ENCODE measurements at places on chromosomes 6 and 20.

DNA sequence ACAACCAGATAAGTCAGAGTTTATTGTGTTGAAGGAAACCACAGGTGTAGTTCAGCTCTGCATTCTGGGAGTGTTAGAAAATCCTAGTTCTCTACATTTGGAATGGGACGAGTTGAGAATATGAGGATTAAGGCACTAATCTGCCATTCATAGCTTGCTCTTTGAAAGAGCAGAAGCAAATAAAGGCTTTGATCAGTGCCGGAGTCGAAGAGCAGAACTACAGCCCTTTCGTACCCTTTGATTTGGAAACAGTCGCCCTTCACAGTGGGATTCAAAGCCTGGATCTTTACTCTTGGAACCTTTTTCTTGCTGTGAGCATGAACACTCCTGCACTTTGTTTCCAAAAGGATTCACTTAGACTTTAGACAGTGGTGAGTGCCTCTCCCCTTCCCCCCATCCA lies 523.9 kb upstream of the POU3F2 start:
- DNase-seq, result no peak

DNA sequence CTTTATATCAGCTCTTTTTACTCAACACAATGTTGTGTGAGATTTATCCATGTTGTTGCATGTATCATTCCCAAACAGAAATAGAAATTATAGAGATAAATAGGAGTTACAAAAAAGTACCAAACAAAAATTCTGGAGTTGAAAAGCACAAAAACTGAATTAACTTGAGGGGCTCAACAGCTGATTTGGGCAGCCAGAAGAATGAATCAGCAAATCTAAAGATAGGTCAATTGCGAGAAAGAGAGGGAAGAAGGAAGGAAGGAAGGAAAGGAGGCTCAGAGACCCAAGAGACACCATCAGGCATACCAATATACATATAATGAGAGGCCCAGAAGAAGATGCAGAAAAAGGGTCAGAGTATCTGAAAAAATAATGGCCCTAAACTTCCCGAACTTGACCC lies 98.9 kb downstream of the ATG5 start:
- no peak for DNase-seq

DNA sequence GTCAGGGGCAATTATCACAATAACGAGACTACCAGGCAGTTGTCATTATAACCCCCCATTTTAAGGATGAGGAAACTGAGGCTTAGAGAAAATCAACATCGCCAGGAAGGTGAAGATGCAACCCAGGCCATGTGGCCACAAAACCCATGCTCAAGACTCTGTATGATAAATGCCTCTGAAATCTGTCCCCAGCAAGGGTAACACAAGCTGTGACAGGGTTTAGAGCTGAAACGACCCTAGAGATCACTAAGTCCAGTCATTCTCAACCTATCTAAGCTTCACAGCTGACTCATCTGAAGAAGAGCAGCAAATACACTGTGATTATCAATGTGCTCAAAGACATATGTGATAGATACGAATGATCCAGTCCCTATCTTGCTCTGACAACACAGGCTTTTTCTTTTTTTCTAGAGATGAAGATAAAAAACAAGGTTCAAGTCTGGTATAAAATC lies 47.0 kb downstream of the ARHGAP18 start:
- no peak for DNase-seq

DNA sequence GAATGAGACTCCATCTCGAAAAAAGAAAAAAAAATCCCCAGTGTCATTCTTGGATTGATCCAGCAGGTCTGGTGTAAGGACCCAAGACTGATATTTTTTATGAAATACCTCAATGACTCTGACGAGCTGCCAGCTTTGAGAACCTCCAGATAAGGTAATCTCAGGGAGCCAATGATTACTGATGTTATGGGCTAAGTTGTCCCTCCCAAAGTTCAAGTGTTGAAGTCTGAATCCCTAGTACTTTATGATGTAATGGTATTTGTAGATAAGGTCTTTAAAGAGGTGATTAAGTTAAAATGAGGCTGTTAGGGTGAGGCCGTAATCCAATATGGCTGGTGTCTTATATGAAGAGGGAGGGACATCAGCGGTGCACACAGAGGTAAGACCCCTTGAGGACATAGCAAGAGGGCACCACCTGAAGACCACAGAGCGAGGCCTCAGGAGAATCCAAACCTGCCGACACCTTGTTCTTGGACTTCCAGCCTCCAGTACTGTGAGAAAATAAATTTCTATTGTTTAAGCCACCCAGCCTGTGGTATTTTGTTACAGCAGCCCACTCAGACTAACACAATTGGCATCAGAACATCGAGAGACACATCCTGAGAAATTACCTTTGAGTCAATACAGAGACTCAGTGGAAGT lies 19.7 kb upstream of the DDO start:
- no peak for DNase-seq

- DNase-seq, result no peak
These were observed 104.6 kb downstream of the DTD1 start for GRCh38 chr20:18692447-18692846.

- DNase-seq, result peak; percentile 14
These were observed 118.9 kb downstream of the QKI start for GRCh38 chr6:163533443-163533842.

DNA sequence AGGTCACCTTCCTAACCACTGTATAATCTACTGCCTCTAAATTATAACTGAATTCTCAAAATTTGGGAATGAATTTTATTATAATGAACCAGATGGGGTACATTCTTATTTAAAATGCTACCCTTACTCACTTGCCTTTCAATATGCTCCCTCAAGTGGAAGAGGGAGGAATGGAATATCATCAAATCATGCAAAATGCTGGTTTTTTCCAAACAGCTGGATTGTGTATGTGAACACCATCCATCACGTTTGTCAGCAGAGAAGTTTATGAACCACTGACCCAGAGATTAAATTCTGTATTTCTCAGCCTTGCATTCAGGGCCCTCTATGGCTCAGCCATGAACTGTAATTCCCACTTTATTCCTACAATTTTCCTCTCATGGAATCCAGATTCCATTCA lies 40.5 kb downstream of the CBLN4 start:
- DNase-seq, result no peak

GRCh38 chr6:25670793-25671513 lies 18.9 kb downstream of the SCGN start:
- DNase-seq, result no peak

DNA sequence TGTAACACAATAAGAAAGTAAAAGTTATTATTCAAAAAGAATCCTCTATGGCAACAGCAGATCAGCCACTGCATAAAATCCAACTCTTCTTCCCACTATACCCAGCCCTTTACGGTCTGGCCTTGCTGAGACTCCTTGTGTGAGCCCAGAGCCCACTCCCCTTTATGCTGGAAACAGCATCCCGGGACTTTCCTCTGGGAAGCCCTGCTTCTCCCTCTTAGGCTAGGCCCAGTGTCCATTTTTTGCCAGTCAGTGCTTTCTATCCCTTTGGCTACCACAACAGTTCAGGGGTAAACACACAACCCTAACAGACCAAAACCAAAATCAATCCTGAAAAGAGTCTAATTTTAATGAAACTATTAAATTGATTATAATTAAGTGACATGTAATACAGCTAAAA lies 20.6 kb downstream of the FKBP5 start:
- DNase-seq, result no peak

DNA sequence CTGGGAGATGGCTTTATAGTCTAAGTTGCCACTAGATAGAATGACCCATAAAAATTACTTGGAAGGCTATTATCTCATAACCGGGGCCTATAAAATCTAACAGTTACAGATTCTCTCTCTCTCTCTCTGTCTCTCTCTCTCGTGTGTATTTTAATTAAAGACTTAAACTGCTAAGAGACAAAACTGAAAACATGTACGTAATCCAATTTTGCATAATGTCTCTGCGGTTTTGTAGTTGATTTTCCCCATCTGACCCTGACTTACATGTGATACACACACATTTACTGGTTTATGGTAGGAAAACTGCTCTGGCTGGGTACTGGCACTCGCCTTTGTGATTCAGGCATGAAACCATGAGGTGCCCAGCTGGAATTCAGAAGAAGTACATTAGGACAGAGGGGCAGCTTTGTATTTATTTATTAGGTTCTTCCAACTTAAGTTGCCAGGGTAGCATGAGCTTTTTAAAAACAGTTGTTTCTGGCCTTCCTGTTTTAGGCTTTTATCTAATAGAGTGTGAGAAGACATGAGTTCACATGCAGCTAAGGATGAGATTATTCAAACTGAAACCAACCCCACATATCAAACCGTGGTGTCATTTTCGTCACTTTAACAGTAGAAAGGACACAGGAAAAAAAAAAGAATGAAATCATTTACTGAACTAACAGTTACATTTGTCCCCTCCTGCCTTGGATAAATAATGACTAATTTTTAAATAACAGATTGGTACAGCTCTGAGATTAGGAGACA lies 182.5 kb downstream of the GMPR start:
- no peak for DNase-seq

DNA sequence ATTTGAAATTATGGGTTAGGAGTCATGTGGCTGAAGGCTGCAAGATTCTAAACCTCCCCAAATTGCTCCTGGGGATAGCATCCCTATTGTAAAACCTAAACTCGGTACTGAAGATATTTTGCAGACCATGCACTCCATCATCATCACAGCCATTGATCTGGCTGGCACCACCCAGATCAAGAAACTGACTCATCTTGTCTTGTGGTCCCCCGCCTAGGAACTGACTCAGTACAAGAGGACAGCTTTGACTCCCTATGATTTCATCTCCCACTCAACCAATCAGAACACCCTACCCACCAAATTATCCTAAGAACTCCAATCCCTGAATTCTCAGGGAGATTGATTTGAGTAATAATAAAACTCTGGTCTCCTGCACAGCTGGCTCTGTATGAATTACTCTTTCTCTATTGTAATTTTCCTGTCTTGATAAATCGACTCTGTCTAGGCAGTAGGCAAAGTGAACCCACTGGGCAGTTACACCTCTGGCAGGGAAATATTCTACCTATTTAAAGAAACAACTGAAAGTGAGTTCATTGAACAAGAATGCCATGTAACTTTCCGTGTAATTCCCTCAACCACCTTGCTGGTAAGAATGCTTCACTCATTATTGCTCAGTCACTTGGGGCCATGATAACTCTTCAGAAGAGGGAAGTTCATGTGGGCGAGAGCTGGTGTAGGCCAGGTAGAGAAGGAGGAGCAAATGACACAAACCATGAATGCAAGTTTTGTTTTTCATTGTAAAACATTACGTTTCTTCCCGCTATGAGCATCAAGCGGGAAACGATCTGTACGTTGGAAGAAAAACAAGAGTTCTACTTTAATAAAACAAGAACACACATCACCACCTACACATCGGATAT lies 602.9 kb upstream of the ARID1B start:
- DNase-seq, result no peak

DNA sequence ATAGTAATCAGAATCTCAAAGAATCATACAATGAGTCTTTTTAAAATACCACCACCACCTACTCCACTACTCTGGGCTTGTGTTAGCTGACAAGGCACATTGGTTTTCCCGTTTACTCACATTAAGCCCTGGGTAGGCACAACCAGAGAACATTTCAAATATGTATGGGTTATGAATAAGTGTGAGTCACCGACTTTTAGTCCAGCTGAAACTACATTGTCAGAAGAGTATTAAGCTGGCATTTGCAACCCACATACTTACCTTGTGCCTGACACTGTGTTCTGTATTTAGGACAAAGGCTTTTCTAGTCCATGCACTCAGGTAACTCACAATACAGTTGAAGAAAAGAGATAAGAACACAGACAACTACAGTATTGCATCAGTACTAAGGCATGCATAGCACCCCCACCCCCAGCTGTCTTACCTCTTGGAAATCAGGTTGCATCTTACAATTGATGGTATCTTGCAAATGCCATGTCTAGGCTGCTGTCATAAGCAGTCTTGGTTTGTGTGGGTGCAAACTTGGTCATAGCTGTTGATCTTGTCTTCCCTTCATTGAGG lies 40.3 kb upstream of the AHI1 start:
- no peak for DNase-seq

- no peak for DNase-seq
These were observed 664.3 kb downstream of the TENT5A start for GRCh38 chr6:81088145-81088544.

DNA sequence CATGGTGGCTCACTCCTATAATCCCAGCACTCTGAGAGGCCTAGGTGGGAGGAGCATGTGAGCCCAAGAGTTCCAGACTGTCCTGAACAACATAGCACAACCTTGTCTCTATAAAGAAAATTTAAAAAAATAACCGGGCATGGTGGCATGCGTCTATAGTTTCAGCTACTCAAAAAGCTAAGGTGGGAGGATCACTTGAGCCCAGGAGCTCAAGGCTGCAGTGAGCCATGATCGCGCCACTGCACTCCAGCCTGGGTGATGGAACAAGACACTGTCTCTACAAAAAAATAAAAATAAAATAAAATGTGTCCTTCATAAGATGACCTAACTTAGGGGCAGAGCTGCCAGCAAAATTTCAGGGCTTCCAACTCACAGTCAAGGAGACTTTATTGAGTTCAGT lies 12.6 kb downstream of the ID4 start:
- DNase-seq, result no peak

GRCh38 chr6:22383016-22383415 lies 86.2 kb upstream of the PRL start:
- DNase-seq, result no peak

GRCh38 chr6:169926617-169927417 lies 175.4 kb downstream of the ERMARD start:
- no peak for DNase-seq

DNA sequence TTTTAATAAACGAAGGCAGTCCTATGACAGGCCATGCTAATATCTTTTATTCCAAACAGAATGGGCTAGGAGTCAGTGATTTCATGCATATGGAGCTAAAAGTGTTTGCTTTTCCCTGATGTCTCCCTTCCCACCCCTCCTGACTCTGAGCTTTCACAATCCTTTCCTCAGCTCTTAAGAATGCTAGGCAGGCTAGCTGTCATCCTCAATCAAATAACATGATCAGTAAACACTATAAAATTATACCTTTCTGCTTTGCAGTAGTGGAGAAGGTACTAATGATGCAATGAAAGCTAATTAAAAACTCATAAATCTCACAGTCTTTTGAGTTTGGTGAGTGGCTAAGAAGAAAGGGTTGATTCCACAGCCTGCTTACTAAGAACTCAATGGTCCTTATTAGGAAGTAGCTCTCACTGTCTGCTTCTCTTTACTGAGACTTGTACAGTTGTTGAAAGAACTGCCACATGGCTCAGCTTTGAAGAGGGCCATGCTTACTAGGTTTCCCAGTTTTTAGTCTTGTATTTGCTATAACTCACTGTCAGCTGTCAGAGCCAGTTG lies 250.9 kb upstream of the JAG1 start:
- no peak for DNase-seq

GRCh38 chr20:2386516-2387179 lies 5.9 kb downstream of the TGM6 start:
- DNase-seq, result no peak

DNA sequence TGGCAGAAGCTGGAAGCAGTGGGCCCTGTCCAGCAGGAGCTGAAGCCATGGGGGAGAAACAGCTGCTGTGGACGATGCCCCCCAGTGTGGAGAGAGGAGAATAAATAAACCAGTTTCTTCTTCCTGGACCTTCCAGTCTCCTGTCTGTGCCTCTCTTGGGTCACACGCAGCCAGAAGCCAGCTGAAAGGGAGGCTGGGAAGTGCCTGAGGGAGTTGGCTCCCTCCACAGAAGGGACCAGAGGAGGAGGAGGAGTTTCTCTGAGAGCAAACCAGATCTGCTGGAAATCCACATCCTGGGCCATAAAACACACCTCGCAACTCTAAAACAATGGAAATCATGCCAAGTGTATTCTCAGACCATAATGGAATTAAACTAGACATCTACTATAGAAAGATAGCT lies 577.0 kb downstream of the CDH26 start:
- no peak for DNase-seq

GRCh38 chr20:63048516-63049190 lies 41.9 kb upstream of the BHLHE23 start:
- DNase-seq, result no peak

All from SHP77 (cell line).